Hepatocyte (in vitro differentiated cells): ENCODE measurements at places on chromosomes 7 and 10.
A peak's percentile ranks its signal among the peaks of the same experiment; 100 is the strongest.

- DNase-seq: no peak
Measured at GRCh38 chr7:6393667-6394056, 54.1 kb downstream of the DAGLB start.

- no peak for DNase-seq
Measured at GRCh38 chr10:7193369-7193768, 217.5 kb downstream of the SFMBT2 start.

DNA sequence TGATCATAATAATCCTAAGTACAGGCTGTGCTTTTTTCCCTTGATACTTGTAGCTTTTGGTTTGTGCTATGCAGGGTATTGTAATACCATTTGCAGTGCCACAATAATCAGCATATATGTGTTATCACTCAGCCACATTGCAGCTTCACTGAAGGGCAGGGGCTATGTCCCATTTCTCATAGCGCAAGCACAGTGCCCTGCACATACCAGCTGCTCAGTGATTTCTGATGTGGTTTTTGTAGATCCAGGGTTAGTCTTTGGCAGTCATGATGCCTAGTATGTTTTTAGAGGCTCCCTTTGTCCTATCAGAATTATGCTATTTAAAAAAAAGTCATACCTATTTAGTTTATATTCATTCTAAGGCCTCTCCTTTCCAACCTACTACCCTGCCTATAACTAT, 25.8 kb downstream of the MET start:
- DNase-seq: no peak

- DNase-seq: no peak
Measured at GRCh38 chr10:130762491-130762890, 549.0 kb downstream of the TCERG1L start.

DNA sequence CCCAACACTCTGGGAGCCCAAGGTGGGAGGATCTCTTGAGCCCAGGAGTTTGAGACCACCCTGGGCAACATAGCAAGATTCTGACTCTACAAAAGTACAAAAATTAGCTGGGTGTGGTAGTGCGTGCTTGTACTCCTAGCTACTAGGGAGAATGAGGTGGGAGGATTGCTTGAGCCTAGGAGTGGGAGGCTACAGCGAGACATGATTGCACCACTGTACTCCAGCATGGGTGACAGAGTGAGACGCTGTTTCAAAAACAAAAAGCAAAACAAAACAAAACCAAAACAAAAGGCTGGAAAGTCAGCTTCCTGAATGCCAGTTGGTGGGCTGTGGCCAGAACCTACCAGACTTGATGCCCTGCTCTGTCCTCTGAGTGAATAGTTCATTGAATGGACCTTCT, 242.8 kb downstream of the PHTF2 start:
- no peak for DNase-seq

GRCh38 chr7:116316838-116317628, 106.7 kb downstream of the TES start:
- DNase-seq: peak; percentile 75

GRCh38 chr10:24502006-24502405, 221.7 kb downstream of the ARHGAP21 start:
- DNase-seq: no peak

DNA sequence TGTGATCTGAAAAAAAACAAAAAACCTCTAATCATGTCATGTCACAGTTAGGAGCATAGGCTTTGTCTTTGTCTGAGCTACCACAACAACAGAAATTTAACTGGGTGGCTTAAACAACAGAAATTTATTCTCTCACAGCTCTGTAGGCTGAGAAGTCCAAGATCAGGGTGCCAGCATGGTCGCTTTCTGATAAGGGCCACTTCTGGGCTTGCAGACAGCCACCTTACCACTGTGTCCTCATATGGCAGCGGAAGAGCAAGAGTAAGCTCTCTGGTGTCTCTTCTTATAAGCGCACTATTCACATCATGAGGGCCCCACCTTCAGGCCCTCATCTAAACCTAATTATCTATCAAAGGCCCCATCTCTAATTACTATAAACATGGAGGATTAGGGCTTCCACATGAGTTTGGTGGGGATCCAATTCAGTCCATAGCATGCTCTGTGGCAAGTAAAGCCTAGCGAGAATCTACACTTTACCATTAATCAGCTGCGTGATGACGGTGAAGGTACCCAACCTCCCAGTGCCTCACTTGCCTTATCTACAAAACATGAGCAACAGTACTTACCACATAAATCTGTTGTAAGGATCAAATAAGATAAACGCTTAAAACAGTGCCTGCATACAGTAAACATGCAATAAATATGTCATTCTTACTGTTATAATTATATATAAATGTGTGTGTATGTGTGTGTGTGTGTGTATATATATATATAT, 17.3 kb downstream of the ZNF438 start:
- DNase-seq: no peak

DNA sequence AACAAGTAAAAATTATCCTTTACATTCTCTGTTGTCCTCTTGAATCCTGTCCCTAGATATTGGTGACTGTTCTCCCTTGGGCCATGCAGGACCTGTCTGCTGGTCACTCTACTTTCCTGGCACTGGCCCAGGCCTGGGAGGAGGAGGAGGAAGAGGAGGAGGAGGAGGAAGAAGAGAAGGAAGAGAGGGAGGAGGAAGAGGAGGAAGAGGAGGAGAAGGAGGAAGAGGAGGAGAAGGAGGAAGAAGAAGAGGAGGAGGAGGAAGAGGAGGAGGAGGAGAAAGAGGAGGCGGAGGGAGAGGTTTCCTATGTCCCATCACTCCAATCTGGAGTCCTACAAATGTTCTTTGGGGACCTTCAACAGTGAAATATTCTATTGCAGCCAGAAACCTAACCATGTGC, 97.3 kb upstream of the NAMPT start:
- no peak for DNase-seq

- no peak for DNase-seq
Measured at GRCh38 chr10:43044961-43045621, 31.8 kb upstream of the RET start.

DNA sequence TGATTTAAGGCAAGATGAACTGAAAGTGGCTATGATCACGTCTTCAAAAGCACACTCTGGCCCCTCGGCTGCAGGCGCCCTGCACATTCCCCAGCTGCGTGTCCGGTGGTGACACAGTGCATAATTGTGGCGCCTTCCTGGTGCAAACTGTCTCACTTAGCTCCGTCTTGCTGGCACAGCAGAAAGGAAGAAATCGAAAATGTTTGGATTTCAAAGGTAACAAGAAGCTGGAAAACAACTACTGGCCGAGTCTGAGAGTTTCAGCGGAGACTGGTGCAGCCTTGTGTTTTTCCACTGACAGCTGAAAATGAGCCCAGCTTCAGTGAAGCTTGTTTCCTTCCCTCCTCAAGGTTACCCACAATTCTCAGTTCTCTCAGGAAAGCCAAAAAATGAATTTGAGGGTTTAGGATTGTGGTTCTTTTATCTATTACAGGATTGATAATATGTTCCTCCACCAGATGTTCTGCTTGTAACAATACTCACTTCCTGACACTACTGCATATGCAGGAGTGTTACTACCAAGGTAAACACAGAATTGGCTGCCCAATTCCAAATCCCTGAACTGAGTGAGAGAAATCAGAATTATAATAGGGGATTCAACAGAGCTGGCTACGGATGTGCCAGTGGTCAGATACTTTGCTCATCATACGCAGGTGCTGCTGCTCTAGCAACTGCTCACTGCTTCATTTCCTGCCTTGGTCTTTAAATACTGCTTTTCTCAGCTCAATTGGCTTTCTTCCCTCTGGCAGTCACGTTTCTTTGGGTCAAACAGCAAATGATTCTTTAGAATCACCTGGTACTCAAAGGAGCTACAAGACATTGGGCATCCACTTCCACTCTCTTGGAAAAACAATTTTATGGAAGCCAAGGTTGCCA, 63.7 kb downstream of the TRUB1 start:
- DNase-seq: no peak

DNA sequence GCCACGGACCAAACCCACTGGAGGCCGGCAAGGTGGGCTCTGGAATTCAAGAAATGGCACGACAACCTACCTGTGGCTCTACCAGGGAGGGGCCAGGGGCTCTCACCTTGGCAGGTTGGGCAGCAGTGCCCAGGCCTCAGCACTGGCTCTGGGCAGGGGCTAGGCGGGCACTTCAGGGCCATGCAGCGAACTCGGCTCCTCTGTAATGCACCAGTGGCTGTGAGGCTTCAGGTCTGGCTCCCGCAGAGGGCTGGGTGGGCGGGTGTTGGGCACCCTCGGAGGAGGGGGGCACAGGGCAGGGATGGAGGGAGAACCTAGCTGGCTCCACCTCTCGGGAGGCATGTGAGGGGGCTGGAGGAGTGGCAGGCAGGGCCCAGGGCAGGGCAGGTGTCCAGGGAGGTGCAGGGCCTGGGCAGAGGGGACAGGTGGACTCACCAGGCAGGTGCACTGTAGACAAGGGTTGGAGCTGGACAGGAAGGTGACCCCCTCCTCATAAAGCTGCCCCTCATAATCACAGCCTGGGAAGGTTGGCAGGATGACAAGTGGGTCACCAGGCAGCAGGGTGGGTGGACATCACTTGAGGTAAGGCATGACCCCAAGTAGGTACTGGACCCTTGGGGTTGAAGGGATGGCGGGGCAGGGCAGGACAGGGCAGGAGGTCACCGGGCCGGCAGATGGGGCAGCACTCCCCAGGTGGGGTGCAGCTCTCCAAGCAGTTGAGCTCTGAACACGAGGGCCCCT, 6.7 kb downstream of the KCP start:
- no peak for DNase-seq

DNA sequence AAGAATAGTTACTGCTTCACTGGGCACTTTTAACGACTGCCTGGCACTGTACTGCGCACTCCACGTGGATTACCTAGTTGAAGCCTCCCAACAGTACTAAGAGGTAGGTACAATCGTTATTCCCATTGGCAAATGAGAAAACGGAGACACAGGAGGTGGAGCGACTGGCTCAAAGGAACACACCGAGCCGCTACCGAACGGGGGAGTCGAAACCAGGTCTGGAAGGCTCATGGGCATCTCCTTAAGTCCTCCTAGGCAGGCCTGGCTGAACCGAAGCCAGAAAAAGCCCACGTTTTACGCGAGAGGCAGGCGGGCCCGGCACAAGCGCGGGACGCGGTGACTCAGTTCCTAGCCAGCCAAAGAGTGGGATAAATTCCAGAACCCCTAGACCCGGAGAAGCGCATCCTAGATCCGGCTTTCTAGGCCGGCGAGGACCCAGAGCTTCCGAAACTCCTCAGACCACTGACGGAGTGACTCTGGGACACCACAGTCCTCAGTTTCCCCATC, 472 bp downstream of the PDAP1 start:
- peak; percentile 78 for DNase-seq

DNA sequence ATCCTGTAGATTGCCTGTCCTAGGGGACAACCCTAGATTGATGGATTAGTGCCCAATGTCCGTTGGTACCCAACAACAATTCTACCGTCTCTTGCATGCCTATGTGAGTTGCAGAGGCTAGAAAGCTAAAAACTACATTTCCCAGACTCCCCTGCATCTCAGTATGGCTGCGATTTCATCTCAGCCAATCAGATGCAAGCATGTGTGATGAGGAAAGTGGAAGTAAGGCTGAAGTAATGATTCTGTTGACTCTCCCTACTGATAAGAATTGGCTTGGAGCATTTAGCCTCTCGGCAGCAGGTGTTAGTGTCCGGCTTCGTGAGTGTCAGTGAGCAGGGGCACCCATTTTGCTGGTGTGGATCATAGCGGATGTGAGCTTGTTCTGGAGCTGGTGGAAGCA, 171.9 kb downstream of the FGFR2 start:
- DNase-seq: no peak

DNA sequence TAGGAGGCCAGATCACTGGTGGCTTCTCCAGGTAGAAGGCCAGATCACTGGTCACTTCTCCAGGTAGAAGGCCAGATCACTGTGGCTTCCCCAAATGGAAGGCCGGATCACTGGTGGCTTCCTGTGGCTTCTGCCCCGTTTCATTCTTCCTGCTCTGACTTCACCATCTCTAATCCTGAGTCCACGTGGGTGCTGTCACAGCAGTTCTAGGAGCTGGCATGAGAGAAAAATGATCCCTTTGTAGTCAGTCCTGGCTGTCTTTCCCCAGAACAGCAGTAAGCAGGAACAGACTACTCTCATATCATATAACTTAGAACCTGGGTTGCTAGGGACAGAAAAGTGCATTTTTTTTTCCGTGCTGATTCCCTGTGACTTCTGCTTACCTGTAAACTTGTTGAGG, 90.9 kb downstream of the ACTR3B start:
- no peak for DNase-seq

DNA sequence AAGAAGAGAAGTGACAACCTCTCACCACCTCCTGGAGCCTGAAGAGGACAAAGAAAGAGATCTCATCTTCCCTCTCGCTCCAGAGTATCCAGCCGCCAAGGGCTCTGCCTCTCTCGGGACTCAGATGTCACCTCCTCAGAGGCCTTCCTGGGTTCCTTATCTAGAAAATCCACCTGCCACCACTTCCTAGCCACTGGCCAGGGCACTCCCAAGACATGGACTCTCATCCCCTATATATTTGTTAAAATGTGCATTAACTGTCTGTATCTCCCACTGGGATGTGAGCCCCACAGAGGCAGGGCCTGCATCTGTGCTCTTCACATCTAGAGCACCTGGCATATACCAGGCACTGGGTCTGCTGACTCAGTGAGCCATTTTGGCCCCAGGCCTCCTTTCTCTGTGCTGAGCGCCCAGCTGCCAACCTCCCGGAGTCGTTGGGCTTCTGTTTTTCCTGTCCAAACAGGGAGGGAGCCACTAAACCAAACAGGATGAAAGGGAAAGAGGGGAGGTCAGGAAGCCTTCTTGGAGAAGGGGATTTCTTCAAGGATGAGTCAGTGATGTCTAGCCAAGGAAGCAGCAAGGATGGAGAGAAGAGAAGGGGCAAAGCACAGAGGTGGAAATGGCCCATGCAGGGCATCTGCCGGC, 58.9 kb downstream of the KCNMA1 start:
- no peak for DNase-seq

DNA sequence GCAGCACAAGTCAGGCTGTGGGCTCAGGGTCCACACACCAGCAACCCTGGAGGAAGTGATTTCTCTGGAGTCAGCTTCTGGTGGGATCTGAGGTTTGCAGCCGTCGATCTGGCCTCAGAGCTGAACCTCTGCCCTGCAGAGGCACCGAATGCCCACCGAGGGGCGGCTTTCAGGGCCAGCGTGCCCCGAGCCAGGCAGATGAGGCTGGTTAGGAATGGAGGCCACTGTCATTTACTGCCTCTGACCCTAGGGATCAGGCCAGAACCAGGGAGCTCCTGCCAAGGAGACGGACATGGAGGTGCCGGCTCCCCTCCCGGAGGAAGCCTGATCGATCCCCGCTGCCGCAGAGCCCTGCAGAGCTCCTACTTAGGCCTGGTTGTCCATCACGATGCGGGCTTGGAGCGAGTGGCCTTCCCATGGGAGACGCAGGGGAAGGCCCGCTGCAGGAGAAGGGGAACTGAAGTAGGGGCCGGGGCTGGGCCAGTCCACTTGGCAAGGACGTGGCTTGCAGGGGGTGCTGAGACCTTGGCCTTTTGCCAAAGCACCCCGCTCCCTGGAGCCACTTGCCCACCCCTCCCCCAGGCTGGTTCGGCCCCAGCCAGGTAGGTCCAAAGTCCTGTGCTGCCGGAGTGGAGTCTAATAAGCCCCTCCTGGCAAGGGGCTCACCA, 19.6 kb upstream of the ELFN1 start:
- DNase-seq: peak; percentile 3
